ENCODE measurements at places on chromosomes 13 and 19.

DNA sequence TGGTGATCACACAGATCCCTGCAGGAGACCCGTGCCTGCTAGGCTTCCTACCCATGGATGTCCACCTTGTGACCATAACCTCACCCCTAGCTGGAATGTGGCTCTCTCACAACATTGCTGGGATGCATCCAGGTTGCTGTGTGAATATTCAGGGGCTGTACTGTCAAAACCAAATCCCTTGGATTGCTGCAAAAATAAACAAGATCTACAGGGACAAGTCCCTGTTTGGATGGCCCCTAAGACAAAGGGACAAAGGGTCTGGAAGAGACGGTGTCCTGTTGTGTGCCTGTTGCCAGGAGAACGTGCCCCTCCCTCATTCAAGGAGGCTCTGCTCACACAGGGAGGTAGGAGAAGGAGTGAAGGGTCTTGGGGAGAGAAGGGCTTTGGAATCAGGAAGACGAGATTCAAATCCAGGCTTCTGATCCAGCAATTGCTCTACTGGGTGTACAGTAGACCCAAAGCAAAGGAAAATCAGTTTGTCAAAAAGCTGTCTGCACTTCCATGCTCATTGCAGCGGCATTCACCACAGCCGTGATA is 89.2 kb upstream of the WASF3 start:
- DNase-seq = no peak

DNA sequence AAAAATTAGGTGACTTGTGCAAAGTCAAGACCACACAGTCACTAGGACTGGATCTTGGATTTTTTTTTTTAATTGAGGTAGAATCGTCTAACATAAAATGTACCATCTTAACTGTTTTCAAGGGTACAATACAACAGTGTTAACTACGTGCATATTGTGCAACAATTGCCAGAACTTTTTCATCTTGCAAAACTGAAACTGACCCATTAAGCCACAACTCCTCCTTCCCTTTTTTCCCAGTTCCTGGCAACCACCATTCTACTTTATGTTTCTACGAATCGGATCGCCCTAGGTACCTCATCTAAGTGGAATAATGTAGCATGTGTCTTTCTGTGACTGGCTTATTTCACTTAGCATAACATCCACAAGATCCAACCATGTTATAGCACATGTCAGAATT is 37.5 kb upstream of the POMP start:
- no peak for DNase-seq

GRCh38 chr13:30157616-30157993 is 149.7 kb downstream of the KATNAL1 start:
- no peak for DNase-seq

DNA sequence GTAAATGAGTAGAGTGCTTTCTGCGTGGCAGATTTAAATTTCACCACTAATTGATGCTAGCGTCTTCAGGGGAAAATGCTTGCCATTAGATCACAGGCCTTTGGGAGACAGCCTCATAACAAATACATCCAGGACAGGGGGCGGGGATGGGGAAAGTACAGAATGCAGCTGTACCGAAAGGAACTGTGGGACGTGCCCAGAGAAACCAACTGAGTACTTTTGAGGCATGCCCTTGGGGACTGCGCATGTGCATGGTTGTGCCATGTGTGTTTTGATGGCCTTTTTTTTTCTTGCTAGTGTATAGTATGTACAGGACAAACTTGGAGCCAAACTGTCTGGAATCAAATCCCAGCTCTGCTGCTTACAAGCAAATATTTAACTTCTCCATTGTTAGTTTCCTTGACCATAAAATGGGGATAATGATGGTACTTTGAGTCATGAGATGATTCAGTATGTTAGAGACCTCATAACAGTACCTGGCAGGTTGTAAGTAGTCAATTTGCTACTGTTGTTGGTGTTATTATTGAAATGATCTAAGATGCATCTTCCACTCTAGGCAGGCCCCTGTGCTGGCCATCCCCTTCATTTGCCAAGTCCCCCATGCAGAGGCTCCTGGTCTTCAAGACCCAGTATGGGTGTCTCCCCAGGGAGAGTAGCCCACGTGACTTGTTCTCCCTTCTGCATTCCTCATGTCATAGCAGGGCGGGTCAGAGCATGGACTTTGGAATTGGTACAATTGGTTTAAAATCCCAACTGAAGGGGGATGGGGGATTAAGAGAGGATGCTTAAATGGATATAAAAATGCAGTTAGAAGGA is 68.3 kb upstream of the NPAS1 start:
- DNase-seq = no peak

DNA sequence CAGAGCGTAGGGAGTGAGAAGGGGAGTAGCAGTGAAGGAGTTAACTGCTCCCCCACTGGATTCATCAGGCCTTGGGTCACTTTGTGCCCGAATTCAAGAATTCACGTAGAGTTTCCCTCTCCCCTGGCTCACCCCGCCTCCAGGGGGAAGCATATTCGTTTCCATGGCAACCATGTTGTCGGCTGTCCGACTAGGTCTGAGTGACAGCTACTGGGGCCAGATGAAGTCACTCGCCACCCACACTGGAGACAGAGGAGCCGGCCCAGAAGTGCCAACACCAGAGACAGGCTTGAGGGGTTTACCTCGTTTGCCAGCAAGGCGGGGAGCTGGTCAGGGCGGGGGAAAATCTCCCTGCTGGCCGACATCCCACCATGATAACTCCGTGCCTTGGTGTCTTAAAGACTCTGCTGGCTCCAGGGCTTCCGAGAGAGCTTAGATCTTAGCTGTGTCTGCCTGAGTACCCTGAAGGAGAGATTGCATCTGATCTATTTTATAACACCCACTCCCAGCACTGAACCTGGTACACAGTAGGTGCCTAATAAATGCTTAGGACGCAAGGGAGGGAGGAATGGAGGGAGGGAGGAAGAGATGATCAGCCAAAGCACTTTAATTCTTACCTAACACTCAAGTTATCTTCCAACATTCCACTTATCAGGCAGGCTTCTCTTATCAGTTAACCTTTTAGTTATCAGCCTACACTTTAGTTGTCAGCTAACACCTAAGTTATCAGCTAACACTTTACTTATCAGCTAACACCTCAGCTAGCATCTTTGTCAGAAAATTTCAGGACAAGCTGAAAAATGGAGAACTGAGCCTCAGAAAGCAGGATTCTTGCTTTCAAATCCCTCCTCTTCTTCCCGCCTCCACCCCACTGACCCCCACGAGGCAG is 57.2 kb upstream of the ZNRF4 start:
- DNase-seq = peak; percentile 45

DNA sequence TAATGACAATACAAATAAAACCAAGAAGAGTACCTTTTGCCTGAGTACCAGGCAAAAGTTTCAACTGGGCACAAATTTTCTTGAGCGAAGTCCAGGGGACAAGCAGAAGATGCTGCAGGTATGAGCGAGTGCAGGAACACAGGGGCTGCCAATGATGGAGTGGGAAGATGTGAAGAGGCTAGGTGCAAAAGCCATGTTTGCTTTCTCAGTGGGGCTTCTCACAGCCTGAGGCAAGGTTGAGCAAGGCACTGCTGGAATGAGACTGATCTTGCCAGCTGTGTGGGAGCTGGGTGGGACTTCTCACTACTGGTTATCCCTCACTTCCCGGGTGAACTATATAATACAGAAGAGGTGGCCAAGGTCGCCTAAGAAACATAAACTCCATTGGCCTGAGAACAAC is 1200.7 kb downstream of the SLITRK1 start:
- DNase-seq = no peak

GRCh38 chr13:113551081-113552000 is 33.2 kb upstream of the TFDP1 start:
- DNase-seq = no peak

DNA sequence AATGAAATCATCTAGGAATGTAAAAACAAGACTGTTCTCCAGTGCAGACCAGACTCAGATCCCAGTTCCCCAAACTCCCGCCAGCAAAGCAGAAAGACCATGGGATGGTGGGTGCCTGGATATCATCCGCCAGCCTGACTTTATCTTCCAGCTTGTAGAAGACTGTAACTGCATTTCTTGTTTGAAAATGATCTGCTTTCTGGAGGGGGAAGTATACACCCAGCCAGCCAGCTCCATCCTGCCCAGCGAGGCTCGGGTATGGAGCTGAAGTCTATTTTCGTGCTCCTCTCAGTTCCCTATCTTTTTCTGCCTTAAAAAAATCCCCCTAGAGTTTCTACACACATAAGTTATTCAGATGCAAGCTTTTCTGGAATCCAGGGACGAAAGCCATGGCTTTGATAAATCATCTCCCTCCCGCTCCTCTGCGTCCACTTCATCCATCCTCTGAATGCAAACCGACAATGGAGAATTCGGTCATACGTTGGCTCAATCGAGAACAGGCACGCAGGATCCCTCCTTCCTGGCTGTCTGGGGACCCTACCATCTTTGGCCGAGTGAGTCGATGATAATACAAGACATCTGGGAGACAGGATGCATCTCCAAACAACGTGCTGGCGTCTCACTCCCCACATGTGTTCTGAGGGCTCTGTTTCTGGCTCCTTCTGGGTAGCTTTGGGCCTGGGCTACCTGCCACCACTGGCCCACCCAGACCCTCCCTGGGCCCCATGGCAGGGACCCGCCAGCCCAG is 31.2 kb downstream of the CEBPG start:
- DNase-seq = no peak

- DNase-seq = no peak
These were observed 587 bp downstream of the S1PR4 start for GRCh38 chr19:3178973-3179738.

- DNase-seq = no peak
These were observed 382.8 kb upstream of the ZNF507 start for GRCh38 chr19:31962561-31962996.

DNA sequence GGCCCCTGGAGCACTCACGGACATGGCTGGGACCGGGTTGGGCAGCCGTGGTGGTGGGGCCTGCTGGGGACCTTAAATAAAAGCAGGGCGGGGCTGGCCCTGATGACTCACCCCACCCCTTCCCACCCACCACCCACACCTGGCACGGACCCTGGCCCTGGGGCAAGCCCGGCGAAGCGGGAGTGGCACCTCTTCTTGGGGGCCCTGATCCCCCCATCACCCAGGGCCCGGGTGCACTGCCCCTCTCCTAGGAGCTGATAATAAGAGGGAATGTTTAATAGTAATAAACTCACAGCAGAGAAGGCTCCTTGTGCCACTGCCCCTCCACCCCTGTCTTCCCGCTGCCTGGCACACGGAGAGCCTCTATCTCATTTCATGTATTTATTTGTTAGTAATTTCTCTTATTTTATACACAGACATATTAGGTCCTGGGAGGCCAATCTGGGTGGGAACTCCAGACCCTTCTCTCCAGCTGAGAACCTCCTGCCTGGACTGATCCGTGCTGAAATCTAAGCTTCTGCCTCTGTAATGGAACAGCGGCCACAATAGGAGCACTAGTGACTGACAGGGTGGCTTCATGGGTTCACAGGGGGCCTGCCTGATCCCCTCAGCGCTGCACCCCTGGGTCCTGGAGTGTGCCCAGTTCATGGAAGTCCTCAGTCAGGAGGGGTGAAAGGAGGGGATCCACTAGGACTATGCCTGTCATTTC is at the start of gene LGALS7:
Gene LGALS7 (minus strand): TSS at position 49 of the 709 bp plus-strand sequence. CDS start 25 bp downstream, at position 24.
- DNase-seq = no peak

DNA sequence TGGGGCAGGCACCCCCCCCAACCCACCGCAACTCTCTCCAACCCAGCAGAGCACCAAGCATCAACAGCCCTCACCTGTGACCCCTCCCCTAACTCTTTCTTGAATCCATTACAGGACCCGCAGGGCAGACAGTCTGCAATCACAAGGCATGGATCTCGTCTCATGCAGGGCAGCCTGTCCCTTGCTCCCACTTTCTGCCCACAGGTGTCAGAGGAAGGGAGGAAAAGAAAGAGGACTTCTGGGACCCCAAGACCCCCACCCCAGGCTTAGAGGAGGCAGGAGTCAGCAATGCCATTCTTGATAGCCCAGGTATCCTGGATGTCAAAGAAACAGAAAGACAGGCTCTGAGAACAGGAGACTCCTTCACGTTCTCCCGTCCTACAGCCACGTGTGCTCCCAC is 47.4 kb upstream of the TUBGCP3 start:
- no peak for DNase-seq

GRCh38 chr19:10685210-10685609 is 16.0 kb upstream of the QTRT1 start:
- DNase-seq = no peak

DNA sequence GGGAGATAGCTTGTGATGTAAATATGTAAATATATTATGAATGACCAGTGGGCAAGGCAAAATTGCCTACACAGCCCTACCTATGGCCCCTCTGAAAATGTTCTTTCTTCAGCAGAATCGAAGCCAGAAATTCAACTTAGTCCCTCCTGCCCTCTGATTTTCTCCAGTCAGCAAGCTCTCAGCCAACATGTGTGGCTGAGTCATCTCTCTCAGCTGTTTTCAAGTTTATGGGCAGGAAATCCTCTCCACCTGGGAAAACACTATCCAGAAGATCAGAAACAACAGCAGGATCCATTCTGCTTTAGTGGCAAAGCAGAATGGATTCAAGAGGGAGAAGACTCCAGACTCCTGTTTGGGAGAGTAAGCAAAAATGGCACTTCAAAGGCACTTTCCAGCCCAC is 8.9 kb upstream of the ZNF527 start:
- DNase-seq = no peak

GRCh38 chr13:40697711-40698110 is 31.3 kb upstream of the FOXO1 start:
- no peak for DNase-seq

GRCh38 chr13:38880397-38880796 is 110.2 kb downstream of the STOML3 start:
- no peak for DNase-seq

- DNase-seq = peak; percentile 88
These were observed at the start of gene ZNF175 for GRCh38 chr19:51570962-51571575. ZNF175 (plus strand) TSS chr19:51571283; CDS start chr19:51573330, 2,047 bp downstream.

DNA sequence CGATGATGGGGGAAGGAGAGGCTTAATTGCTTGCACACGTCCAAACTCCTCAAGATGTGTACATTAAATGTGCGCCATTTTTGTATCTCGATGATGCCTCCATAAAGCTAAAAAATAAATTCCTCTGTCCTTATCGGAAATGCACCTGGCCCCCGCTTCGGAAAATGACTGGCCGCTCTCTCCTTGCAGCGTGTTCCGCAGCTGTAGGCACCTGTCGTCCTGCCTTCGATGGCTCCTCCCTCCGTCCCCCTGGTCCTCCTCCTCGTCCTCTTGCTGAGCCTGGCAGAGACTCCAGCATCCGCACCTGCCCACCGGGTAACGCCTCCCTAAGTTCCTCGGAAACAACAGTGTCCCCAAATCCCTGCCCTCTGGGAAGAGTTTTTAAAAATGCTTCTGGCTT is 1.1 kb downstream of the GALP start:
- no peak for DNase-seq

Data from BE2C (cell line).